ENCODE measurements at places on chromosomes 7 and 10. TPM values are rescaled to one million over a fixed set of nuclear protein-coding genes. Genes with fewer than 3 reads are reported as not detected.

The CPA4 gene
- total RNA-seq: 98.8 TPM

The HIPK2 gene
- total RNA-seq: 10.4 TPM

The SYPL1 gene
- total RNA-seq: 69.7 TPM

GRCh38 chr7:10918093-10918590 lies 55.5 kb upstream of the PHF14 start:
- no peak for DNase-seq

GRCh38 chr10:100677290-100677945 lies 68.0 kb upstream of the PAX2 start:
- no peak for DNase-seq

Data from Daoy (cell line).